Common myeloid progenitor, CD34-positive (primary cell): ENCODE measurements at places on chromosomes 3 and 15.
A peak's percentile ranks its signal among the peaks of the same experiment; 100 is the strongest.

- DNase-seq, result no peak
These were observed 29.6 kb upstream of the EPHB1 start for GRCh38 chr3:134765468-134765867.

DNA sequence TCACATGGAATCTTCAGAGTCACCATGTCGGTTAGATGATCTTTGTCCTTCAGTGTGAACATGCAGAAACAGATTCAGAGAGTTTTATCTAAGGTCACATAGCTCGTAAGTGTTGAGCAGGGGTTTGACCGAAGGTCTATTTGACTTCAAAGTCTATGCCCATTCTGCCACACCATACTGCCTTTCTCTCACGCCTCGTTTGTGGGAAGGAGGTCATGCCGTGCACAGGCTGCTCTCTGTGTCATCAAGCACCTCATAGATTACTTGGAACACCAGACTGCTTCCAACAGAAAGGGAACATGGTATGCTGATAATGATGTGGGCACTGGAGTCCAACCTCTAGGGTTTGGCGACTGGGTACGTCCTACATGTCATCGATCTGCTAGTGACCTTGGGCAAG is 128.8 kb downstream of the SV2B start:
- DNase-seq, result no peak

- peak; percentile 3 for DNase-seq
These were observed 85.0 kb upstream of the STAC start for GRCh38 chr3:36295296-36295695.

- DNase-seq, result no peak
These were observed 412.7 kb downstream of the CNTN4 start for GRCh38 chr3:2511356-2511755.

GRCh38 chr3:141391298-141391990 is 23.1 kb downstream of the ZBTB38 start:
- no peak for DNase-seq

GRCh38 chr3:30607032-30607833 is 832 bp downstream of the TGFBR2 start:
- peak; percentile 72 for DNase-seq

DNA sequence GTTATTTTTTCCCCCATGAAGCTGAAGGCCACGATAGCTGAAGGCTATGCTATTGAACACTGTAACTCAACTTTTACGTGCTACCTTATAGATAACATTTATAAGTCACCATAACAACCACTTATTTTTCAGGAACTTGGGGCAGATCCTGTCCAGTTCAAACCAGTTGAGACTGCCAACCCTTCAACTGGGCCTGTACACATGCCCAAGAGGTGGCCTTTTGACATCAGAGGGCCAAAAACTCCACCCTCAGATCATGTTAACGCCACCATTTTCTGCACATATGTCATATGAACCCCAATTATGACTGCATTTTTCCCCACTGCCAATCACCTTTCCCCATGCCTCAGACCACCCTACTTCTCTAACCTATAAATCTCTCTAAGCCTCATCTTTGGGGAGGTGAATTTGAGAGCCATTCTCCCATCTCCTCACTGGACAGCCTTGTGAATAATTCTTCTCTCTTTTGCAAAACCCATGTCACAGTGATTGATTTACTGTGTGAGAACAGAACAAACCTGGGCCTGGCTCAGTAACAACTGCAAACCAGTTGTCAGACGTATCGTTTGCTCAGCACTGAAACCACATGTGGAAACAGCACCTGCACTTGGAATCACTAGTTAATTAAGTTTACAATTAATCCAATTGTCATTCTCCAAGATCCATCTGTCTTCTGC is 42.5 kb downstream of the ZNF445 start:
- peak; percentile 18 for DNase-seq

GRCh38 chr15:56053046-56053400 is 59.6 kb upstream of the NEDD4 start:
- no peak for DNase-seq

DNA sequence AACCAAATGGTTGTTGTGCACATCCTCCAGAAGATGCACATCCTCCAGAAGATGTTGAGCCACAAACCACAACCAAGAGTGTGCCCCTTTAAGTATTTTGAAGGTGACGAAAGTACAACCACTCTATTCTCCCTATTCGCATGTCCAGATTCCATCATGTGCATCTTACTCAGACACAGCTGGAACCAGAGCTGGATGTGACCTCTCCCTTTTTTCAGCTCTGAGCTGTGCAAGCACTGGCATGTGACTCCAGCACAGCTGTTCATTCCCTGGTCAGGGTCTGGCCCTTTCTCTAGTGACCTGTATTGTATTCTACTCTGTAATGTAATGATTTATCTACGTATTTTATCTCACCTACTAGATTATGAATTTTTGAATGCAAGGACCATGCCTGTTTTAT is 29.3 kb upstream of the DLG1 start:
- no peak for DNase-seq

GRCh38 chr3:27657871-27658270 is 64.3 kb downstream of the EOMES start:
- no peak for DNase-seq

- DNase-seq, result no peak
These were observed 67.6 kb downstream of the CRYGS start for GRCh38 chr3:186476541-186476940.

- no peak for DNase-seq
These were observed 6.7 kb upstream of the ZFAND6 start for GRCh38 chr15:80052597-80053304.
